ENCODE measurements at places on chromosomes 12 and 14. TPM values are rescaled to one million over a fixed set of nuclear protein-coding genes. Genes with fewer than 3 reads are reported as not detected.

- DNase-seq = no peak
These were observed 55.0 kb downstream of the TBK1 start for GRCh38 chr12:64506955-64507354.

Gene CEBPE
- polyA plus RNA-seq = not detected

Gene RBP5
- polyA plus RNA-seq = 0.06 TPM

- DNase-seq = no peak
These were observed 183.0 kb downstream of the PAX9 start for GRCh38 chr14:36844443-36845195.

Gene SYNDIG1L
- polyA plus RNA-seq = not detected

- peak; percentile 78 for DNase-seq
These were observed 26.6 kb downstream of the DDX51 start for GRCh38 chr12:132117558-132117875.

GRCh38 chr12:103012884-103013283, 55.4 kb downstream of the ASCL1 start:
- DNase-seq = peak; percentile 6

DNA sequence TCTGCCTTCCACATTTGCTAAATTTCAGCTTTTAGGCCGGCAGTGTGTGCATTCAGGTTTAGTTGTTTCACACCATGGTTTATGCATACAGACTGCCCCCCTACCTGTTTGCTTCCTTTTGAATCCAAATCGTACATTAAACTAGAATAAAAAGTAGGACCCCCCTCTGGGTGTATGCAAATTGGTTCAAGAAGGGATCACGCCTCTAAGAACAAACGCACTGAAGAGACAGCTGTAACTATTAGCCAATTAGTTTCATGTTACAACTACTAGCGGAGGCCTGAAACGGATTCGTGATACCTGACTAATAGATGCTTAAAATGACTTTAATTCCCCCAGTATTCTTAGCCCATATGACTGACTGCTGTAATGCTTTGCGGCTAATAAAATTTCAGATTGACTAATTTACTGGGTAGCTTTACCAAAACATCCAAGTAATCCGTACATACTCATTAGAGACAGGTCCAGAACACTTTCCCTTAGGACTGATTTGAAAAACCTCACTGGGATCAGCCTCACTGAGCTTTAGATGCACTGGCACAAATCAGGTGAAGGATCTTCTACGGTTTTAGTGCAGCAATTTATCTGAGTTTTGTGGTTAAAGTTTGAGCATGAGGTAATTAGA, 411.8 kb downstream of the NPAS3 start:
- no peak for DNase-seq

Gene FERMT2
- polyA plus RNA-seq = 54.5 TPM

Gene CLEC4C
- polyA plus RNA-seq = not detected

DNA sequence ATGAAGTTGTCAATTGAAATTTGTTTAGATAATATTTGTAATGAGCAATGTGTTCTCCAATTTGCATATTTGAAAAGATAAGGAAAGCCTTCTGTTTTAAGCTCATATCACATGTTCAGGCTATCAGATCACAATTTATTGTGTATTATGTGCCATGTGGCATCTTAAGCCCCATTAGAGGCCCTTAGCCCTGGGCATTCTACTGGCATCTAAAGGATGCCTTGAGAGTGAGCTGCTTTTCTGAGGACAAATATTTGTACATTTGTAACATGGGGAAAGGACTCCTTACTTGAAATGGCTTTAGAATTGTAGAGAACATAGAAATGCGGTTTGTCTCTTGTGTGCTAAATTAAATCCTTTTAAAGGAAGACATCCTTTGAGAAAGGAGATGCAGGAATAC, 62.2 kb downstream of the RMST start:
- DNase-seq = no peak

Gene HNF1A
- not detected for polyA plus RNA-seq

Gene LTBP2
- 58.8 TPM for polyA plus RNA-seq

DNA sequence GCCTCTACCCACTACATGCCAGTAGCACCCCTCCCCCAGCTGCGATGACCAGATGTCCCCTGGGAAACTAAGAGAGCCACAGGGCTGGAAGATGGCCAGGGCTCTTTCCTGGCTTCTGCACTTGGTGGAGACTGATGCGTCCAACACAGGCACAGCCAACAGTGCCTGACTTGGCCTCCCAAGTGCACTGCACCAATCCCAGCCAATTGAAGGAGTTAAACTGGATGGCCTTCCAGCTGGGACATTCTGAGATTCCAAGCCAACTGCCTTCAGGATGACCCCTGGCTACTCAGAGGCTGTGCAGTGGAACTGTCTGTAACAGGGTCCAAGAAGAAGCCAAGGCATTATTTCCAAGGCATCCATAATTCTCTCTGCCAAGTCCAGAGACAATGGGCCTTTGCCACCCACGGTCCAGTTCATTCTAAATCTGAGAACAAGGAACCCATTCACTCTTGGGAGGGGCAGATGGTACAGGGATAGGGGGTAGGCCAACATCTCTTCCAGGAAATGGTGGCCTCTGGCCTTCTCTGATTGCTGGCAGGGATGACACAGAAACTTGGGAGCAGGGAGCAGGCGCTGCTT, 35.2 kb downstream of the PRIMA1 start:
- peak; percentile 42 for DNase-seq

- no peak for DNase-seq
These were observed 23.7 kb downstream of the LEMD3 start for GRCh38 chr12:65192963-65193516.

- DNase-seq = no peak
These were observed 67.6 kb upstream of the KTN1 start for GRCh38 chr14:55512421-55512820.

DNA sequence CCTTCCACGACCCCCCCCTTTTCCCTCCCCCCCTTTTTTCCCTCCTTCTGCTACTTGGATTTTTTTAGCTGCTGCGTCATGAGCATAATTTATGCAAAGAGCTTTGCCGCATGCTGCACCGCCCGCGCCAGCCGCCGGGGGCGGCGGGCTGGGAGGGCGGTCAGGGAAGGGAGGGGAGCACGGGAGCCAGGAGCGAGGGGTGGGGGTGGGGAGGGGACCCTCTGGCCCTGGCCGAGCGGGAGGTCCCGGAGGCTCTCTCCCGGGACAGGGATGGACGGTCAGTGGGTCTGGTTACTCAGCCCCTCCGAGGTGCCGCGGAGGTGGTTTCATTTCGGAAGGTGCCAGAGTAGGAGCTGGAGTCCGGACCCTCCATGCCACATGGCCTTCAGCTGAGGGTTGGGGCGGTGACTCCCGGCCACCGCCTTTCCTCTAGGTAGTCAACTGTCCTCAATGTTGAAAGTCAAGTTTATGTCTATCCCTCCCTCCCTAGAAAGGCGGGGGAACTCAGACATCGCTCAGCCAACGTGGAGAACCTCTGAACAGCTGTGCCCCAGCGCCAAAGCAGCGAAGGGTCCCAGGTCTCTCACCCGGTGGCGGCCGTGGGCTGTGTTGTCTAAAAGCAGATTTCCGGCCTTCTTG, at the start of gene POU6F1:
Gene POU6F1, minus strand, starts transcription at position 95 of the 639 bp plus-strand sequence. CDS start 11,226 bp downstream, outside the sequence.
- DNase-seq = peak; percentile 96

GRCh38 chr14:79706382-79706781, 504.9 kb downstream of the DIO2 start:
- no peak for DNase-seq

Gene KRT77
- not detected for polyA plus RNA-seq

Gene PRKD1
- 0.07 TPM for polyA plus RNA-seq

GRCh38 chr14:53663709-53664108, 292.9 kb downstream of the BMP4 start:
- DNase-seq = no peak

Gene TESPA1
- not detected for polyA plus RNA-seq

Gene CLEC1B
- not detected for polyA plus RNA-seq

- DNase-seq = no peak
These were observed 36.7 kb upstream of the RESF1 start for GRCh38 chr12:31922341-31923062.

DNA sequence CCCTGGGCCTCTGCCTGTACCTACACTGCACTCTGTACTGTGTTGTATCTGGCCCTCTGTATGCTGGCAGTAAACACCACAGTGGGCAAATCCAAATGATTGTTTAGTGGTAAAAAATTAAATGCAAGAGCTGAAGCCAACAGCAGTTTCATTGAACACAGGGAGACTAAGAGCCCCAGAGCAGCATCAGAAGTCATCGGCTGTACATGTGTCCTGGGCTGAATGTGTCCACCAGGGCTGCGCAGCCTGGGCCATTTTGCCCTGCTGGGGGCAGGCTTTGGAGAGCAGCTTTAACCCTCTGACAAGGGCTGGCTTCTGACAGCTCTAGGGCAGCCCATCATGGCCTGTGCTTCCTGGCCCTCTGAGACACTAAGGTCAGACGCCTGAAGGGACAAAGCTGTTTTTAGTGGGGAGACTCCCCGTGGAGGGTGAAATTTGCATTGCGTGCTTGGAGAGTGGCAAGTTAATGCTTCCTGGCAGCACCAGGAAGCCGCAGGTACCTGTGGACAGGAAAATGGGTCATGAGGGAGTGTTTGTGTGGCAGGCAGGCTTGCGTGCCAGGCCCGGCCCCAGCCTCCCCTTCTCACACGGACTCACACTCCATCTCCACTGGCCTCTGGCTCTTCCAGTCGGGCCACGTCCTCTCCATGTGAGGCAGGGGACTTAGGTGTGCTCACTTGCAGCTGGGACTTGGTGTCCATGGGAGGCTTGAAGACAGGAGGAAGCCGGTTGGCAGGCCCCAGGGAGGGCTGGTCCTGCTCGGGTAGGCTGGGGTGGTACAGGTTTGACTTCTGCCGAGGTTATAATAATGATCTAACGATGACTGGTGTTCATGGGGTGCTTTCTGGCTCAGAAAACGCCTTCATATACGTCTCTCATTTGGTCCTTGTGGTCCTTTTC, 150.1 kb downstream of the TSPAN9 start:
- no peak for DNase-seq

Gene GPR68
- 0.62 TPM for polyA plus RNA-seq

GRCh38 chr12:17108877-17109541, 503.0 kb upstream of the LMO3 start:
- no peak for DNase-seq

DNA sequence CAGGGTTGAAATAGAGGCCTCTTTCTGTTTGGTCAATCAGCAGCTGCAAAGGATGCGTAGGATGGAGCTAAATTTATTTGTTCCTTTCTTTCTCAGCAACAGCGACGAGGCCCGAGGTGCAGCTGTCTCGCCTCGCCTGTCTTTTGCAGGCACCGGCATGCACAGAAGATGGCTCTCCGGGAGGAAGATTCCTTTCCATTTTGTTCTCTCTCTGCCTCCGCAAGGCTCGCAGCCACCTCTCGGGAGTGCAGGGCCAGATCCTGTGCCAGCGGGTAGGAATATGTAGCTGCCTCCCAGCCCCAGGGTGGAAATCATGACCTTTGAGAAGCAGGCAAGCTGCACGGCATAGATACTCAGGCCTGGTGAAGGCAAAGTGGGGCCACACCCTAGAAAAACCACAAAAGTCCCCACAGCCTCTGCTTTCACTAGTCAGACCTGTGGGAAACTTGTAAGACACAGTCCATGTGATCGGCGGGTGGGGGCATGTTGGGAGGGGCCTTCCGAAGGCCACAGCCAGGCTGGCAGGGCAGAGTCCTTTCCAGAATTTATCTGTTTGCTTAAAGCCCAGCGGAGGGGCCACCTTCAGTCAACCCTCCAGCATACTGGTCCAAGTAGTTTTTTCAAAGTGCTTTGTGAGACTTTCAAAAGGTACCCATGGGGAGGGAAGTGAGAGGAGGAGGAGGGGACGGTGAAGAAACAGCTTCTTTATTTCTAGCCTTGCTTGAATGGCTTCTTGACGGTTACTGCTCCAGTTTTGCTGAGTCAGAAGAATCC, at the start of gene MAP1LC3B2:
Gene MAP1LC3B2, plus strand, starts transcription at position 220 of the 774 bp plus-strand sequence. CDS start 16,562 bp downstream, outside the sequence.
- DNase-seq = no peak

DNA sequence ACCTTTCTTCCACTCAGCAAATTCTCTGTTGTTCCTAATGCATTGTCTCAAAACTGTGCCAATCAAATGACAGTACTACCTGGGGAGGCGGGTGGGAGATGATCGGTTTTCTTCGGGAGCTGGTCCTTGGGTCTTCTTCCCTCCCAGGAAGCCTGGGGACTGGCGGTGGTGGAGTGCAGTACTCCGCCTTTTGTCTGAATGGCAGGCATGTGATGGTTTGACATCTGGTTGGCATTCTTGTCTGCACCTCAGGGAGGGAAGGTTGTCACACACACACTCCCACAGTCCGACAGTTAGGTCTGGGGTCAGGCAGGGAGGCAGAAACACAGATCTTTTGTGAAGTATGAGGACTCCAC, 114.8 kb downstream of the SNAPC1 start:
- DNase-seq = peak; percentile 31

- no peak for DNase-seq
These were observed 890.2 kb downstream of the DIO2 start for GRCh38 chr14:79321070-79321469.

Gene GARIN6
- polyA plus RNA-seq = not detected
